ENCODE measurements at places on chromosomes 2 and 18. TPM values are rescaled to one million over a fixed set of nuclear protein-coding genes. Genes with fewer than 3 reads are reported as not detected.

Gene G6PC2
- total RNA-seq: not detected

DNA sequence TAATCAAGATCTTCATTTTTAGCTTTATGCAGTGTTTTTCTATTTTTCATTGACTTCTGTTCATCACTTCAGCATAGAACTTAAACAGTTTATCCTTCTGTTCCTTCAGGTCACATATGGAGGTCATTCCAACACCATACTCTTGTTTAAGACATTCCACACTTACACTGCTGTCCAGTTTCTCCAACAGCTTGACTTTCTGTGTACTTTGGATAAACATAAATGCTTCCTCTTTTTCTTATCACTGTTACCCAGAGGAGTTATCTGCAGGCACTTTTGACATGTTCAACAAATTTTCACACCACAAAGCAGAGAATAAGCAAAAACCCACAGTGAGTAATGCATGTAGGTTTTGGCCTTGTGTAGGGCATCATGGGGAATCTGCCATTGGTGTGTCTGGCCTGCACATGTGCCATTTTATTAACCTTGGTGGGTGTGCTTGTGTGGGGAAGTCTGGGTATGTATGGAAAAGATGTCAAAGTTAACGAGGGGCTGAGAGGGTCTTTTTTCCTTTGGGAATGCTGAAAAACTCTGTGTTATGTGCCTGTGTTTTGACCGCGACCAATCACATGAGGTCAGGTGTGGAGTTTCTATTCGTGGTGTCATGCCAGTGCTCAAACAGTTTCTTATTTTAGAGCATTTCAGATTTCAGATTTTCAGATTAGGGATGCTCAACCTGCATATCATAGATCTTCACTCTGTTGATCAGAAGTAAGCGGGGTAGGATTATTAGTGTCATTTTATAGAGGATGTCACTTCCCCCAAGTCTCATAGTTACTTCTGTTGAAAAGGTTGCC, 53.9 kb upstream of the ACVR1 start:
- no peak for DNase-seq

DNA sequence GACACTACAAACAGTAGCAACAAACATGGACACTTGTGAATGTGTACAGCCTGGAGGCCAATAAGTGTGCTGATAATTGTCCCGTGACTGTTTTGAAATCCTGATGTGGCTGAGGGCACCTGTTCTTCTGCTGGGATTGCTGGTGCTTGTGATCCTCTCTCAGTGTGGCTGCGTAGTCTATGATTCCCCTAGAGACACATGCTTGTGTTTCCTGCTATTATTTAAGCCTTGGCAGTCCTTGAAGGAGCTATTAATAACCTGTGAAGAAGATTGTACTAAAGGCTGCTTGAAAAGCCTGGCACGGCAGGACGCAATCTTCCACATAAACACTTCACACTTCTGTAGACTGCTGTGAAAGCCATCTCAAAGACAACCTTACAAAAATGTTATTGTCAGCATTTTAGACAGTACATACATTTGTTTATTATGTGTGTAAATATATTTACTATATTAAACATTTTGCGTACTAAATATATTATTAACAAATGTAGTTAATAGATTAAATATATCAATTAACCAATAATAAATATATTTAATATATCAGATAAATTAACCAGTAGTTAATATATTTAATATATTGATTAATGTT, 71.4 kb downstream of the GALR1 start:
- no peak for DNase-seq

- DNase-seq: no peak
Measured at GRCh38 chr2:192070099-192070498, 124.6 kb downstream of the TMEFF2 start.

GRCh38 chr2:24469148-24469650, 21.9 kb upstream of the NCOA1 start:
- DNase-seq: no peak

Gene DUSP2
- 5.3 TPM for total RNA-seq

GRCh38 chr2:46985512-46985911, 69.9 kb upstream of the MCFD2 start:
- peak; percentile 48 for DNase-seq

GRCh38 chr2:240988571-240989271, 9.7 kb upstream of the SNED1 start:
- DNase-seq: no peak

Gene MOCOS
- total RNA-seq: 37.0 TPM

- no peak for DNase-seq
Measured at GRCh38 chr2:28201671-28202180, 190.9 kb upstream of the FOSL2 start.

Gene TGFA
- total RNA-seq: 111 TPM

- no peak for DNase-seq
Measured at GRCh38 chr2:178242552-178242883, 48.2 kb downstream of the OSBPL6 start.

Gene CWC22
- total RNA-seq: 13.4 TPM

Gene ARPC2
- total RNA-seq: 504 TPM

DNA sequence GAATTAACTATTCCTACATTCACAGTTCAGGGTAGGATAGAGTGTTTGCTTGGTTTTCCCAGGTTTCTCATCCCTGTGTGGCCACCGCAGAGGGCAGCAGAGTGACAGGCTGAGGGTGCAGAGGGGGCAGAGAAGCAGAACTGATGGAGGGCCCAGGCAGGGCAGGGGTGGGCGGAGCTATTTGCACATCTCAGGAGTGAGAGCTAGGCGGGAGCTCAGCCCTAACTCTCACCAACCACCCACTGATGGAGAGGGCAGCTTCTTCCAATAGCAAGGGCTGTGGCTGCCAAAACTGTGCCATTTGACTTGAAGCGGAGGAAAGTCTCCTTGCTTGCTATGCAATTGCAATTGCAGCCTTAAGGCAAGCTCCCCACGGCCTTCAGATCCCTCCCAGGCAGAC, 12.0 kb upstream of the DARS1 start:
- no peak for DNase-seq

Gene TXNDC2
- total RNA-seq: under 0.01 TPM

- no peak for DNase-seq
Measured at GRCh38 chr2:45777996-45778719, 126.7 kb downstream of the PRKCE start.

Gene ZRANB3
- 2.8 TPM for total RNA-seq

GRCh38 chr2:130762910-130763385, 7.6 kb downstream of the AMER3 start:
- no peak for DNase-seq

DNA sequence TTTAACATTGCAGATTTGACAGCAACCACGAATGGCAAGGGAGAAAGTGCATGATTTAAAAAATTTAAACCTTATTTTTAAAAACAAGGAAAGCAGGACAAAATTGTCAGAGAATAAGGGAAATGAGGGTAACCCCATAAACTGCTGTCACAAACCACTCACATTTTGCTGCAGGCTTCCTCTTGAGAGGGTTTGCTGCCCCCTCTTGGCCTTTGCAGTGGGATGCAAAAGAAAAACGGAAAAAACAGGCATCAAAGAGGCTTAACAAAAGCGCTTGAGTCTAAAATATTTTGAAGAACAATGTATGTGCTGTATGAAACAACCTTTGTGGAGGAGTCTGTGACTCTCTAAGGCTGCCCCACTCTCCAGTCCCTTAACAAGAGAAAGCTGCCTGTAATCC, 91.6 kb downstream of the TMX3 start:
- DNase-seq: peak; percentile 54

GRCh38 chr2:105321875-105322646, 7.5 kb downstream of the TGFBRAP1 start:
- DNase-seq: peak; percentile 63

DNA sequence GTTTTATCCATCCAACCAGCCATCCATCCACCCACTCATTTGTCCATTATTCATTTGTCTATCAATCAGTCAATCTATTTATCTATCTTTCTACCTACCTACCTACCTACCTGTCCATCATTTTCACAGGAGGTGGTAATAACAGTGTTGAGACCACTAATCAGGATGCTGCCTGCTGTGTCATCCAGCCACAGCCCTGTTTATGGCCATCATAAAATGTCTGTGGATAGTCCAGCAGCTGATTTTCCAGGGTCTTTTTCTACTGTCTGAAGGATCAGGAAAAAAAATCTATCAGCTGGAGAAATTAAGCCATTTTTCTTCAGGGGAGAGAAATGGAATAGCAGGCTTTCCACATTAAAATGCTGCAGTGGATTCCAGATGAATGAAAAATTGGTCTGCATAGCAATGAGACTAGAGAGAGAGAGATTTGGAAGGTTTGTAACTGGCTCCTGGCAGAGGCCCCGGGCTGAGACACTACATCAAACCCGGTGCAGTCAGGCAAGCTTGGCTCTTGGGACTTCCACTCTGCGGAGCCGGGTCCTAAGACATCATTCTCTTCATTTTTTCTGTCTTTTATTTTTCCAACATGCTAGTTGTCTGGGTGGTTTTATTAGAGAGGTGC, 33.0 kb upstream of the BOD1L2 start:
- DNase-seq: no peak

DNA sequence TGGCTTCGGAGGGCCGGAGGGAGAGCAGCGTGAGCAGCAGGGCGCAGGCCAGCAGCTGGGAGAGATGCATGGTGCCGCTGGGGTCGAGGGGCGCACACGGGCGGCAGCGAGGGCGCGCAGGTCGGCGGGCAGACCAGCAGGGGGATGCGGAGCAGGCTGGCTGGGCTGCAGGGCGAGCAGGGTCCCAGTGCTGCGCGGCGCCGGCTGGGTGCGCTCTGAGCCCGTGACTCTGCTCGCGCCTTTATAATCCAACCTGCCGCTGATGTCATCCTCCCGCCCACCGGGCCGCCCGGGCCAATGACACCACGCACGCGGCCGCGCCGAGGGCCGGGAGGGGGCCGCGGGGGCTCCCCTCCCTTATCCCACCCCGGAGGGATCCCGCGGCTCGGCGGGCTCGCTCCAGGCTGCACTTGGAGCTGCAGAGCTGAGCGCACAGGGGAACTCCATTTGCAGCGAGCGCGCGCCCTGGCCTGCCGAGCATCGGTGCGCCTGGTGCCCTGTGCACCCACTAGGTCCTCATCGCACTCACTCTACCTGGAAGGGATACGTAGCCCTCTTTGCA, at the start of gene NPPC:
TSS of gene NPPC (minus strand) at position 217 of the 562 bp plus-strand sequence. CDS start at position 70, 147 bp downstream.
- DNase-seq: peak; percentile 22

Gene UGT1A8
- under 0.01 TPM for total RNA-seq

DNA sequence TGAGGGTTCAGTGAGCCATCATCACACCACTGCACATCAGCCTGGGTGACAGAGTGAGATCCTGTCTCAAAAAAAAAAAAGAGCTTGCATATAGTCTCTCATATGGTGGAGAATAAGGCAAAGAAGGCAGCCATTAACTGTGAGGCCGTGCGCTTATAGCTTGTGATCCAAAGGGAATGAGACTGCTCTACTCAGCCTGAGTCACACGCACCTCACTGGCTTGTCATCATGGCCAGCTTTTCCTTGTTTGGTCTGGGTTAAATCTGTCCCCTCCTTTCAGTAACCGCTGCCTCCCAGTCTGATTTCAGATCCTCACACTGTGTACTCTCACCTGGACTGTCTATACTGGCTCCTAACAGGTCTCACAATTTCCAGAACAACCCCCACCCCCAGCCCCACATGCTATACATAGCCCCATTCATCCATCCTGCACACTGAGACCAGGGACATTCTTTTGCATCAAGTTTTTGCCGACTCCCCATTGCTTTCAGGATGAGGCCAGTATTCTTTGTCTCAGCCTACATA, 35.3 kb upstream of the ANKRD44 start:
- DNase-seq: peak; percentile 20

GRCh38 chr18:76657911-76658470, 162.9 kb upstream of the ZNF516 start:
- no peak for DNase-seq

DNA sequence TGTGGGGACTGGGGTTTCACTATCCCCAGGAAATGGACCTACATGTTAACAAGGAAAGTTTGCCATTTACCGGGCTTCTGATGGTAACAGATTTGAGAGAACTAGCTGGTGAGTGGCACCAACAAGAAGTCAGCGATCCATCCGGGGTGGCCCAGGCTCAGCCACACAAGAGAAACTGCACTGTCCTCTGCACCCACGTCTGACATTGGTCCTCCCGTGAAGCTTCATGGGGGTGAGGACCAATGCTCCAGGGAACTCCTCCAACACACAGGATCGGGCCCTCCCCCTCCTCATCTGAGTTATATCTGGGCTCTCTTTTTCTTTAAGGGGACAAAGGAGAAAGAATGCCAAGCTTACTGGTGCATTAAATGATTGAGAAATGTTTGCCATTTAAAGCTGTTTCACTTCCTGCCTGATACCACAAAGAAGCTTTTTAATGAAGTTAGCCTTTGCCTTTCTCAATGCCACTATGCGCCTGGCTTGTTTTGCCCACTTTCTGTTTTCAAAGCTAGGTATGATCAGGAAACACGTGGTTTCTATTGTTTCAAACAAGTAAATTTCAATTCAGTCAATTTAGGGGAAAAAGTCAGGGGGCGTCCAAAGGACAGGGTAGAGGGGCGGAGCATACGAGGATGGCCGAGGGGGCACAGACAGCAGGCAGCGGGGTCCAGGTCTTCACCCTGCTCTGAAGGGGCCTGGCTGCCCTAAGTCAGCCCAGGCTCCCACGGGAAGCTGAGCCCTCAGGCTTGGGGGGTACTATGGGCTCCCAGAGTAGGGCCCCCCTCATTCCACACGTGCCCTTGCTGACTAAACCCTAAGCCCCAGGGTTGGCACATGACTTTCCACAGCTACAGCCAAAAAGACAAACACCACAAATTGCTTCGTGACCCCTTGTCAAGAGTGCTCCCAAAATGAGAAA, 204.0 kb upstream of the ID2 start:
- DNase-seq: no peak

- DNase-seq: no peak
Measured at GRCh38 chr2:39188960-39189494, 54.7 kb downstream of the CDKL4 start.

Gene BMP10
- not detected for total RNA-seq

Gene VWA3B
- total RNA-seq: not detected

Gene CHRND
- not detected for total RNA-seq

DNA sequence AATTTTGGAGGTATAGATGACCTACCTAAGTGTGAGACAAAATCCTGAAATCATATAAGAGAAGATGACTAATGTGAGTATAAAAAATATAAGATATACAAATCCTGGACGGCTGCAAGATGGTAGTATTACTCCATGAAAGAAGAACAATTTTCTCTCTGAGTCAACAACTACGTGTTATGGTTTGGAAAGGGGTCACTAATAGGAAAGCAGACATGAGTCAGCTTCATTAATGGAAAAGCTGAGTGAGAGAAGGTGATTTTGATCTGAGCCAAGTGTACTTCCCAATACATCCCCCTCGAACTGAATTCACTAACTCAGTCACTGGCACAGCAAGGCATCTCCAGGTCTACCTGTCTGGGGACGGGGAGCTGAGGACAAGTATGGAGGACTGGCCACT, 20.1 kb upstream of the SELENOI start:
- peak; percentile 63 for DNase-seq

DNA sequence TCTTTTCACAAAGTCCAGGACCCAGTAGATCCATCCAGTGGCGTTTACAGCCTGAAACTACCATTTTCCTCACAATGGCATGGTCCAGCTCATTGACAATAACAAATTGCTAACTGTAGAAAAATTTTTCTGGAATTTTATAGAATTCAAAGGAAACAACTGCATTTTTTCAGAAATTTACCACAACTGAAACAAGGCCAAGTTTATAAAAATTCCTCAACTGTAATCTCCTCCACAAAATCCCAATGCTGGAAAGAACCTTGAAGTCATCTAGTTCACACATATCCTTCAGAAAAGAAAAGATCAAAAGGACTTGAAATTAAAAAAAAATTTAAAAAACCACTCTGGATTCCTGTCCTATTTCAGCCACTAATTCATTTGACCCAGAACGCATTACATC, 226.0 kb upstream of the CTAGE1 start:
- DNase-seq: no peak
